ENCODE measurements at places on chromosomes 7 and 10.

GRCh38 chr7:76074972-76075370 is 27.1 kb downstream of the MDH2 start:
- no peak for DNase-seq

DNA sequence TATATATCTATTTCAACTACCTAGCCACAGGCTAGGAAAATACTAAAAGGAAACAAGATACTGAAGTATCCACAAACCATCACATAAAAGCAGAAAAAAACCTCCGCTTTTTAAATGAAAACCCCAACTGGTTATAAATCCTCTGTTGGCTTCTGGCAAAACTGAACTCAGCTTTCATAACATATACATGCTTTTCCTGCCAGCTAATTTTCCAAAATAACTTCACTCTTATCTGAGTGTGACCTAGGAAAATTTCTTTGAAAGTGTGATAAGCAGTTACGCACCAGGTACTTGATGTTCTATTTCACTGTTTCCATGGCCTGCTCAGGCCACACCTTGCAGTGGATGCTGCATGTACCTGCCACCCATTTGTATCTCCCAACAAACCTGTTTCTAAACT is 11.8 kb downstream of the FAM3C start:
- DNase-seq: no peak

- no peak for DNase-seq
These were observed 141.5 kb upstream of the DKK1 start for GRCh38 chr10:52172581-52172980.

DNA sequence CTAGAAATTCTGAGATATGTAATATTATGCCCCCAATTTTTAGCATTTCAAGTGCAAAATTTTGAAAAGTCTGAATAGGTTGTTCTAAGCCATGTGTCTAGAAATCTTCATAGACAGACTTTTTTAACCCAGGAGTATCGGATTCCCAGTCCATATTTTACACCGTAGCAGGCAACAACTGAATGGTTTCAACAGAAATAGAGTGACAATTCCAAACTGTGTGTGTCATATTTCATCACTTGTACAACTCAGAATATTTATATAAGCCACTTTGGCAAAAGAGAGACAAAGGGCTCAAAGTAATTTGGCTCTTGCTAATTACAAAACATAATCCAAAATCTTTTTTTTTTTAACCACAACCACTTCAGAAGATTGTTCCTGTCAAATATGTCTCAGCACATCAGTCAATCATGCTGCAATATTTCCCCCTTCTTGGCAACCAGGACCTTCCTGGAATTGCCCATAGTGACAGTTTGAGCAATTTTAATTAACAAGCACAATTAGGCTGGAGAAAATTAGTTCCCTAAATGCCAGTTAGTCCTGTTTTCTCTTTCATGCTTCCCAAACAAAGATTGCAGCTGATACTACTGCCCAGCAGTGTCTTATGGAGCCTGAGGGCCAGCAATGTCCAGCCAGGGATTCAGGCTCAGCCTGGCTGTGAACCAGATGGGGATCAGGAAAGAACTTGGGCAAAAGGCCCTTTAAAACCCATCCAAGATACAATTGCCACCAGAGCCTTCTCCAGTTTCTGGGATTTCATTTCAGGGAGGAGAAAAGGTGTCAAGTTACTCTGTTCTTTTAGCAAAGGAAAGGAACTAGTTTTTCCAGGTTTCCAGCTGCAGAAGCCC is 533.3 kb upstream of the GHITM start:
- DNase-seq: no peak

DNA sequence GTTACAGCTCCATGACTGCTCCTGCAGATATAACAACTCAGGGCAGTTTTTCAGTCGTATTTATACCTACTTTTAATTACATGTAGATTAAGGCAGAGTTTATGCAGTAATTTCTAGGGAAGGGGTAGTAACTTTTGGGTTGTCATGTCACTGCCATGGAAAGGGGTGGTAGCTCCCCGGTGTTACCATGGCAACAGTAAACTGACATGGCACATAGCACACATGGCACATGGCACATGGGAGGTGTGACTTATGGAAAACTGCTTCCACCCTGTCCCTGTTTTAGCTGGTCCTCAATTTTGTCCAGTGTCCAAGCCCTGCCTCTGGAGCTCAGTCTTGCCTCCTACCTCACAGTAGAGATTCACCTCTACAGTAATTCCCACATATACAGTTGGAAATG is 3.9 kb upstream of the TOMM7 start:
- DNase-seq: no peak

DNA sequence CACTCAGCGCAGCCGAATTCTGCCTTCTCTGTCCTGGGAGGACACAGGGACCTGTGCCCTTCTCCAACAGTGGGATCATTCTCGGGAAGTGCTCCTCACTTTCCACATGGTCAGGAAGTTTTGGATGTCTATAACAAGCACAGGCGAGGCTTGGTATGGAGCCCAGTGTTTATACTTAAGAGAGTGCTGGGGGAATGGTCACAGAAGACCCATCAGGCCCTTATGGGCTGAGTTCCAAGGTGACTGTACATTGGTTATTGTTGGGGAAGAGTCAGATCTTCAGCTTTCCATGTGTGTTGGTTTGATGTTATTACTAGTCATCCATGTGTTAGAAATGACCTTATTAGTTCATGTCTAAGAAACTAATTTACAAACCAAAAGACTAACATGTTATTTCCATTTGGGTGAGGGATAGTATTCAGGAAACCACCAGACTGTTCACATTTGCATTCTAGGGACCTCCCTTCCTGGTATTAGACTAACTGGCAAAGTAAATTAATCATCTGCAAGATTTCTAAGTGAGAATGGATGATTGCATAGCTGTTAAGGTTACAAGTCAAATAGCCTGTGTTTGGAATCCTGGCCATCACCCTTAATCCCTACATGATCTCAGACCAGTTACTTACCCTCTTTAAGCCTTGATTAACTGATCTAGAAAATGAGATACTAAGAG is 834.2 kb downstream of the LRMDA start:
- DNase-seq: no peak

DNA sequence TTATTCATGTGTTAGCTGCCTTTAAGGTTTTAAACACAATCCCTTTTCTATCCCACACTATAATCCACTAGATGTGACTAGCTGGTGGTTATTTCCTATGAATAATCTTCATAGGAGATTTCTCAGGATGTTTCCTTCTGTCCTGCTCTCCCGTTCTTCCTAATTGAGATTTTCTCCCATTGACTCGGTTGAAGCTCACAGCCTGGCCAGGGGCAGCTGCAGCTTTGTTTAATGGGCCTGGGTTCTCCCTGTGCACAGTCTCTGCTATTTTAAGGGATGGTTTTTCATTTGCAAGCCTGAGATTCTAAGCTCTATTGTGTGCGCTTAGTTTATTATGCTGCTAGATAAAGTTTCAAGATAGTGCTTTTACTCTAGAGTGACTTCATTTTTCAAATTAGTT is 283.4 kb upstream of the AOAH start:
- no peak for DNase-seq

GRCh38 chr10:69503001-69503895 is 52.0 kb downstream of the TSPAN15 start:
- DNase-seq: no peak
